Stimulated activated CD8-positive, alpha-beta memory T cell treated with anti-CD3 and anti-CD28 coated beads, Interleukin-15, amount 100 ng/mL, for 1 hour (primary cell): ENCODE measurements at places on chromosomes 16 and 17.

GRCh38 chr17:44038604-44039011 is 23.8 kb upstream of the TMEM101 start:
- DNase-seq = no peak

GRCh38 chr17:70517816-70518215 is 348.5 kb downstream of the KCNJ2 start:
- DNase-seq = no peak

DNA sequence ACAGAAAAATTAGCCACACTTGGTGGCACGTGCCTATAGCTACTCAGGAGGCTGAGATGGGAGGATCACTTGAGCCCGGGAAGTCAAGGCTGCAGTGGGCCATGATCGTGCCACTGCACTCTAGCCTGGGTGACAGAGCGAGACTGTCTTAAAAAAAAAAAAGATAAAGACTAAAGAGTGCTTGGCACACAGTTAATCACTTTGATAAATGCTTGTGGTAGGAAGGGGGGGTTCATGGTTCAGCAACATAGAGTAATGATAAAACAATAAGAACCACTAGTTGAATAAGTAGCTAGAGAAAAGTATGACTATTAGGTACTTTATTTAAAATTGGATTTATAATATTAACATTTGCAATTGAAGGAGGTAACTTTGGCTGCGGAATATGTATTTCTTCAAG is 43.3 kb downstream of the USP32 start:
- no peak for DNase-seq

GRCh38 chr17:43994272-43995149 is 9.9 kb upstream of the NAGS start:
- DNase-seq = peak; percentile 30

DNA sequence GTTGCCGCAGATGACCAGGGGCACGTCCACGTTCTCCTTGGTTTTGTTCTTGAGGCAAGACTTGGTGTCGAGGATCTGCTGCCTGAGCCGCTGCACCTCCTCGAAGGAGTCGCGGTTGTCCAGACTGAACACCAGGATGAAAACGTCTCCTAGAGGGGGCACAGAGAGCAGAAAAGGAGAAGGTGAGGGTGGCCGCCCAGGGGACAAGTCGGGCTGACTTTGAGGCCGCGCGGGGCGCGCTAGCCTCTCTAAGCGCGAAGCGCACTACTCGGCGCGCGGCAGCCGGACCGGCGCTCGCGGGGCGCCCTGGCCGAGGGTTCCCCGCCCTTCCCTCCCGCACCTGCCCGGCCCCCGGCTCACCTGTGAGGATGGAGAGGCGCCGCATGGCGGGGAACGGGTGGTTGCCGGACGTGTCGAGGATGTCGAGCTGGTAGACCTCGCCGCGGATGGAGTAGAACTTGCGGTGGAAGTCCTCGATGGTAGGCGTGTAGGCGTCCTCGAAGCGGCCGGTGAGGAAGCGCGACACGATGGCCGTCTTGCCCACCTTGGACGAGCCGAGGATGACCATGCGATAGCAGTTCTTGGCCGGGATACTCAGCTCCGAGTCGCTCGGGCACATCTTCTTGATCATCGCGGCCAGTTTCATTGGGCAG is 533 bp downstream of the RASD1 start:
- no peak for DNase-seq

GRCh38 chr16:81659249-81659648 is 119.8 kb upstream of the PLCG2 start:
- no peak for DNase-seq

DNA sequence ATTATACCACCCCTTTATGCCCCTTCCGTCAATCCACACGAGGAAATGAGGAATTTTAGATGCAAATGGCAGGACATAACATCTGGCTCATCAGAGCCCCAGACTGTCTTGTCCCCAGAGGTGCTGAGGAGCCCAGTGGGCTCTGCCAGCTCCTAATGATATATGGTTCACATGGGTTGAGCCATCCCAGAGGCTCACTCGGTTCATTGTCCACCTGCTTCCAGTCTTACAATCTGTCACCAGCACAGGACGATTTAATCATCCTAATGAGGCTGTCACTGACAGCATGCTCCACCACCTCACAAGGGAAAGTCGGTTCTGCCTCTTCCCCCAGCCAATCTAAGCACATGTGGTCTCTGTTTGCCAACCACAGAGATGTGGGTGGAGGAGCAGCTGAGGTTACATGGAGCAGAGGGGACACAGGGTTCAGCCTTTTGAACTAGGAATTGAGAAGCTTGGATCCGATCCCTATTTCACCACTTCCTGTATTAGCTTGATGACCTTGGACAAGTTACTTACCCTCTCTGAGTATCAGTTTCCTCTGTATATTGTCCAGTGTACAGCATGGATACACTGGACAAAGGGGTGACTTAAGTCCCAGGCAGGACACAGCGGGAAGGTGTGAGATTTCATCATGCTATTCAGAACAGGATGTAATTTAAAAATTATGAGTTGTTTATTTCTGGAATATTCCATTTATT is 27.0 kb upstream of the DHX8 start:
- DNase-seq = no peak

DNA sequence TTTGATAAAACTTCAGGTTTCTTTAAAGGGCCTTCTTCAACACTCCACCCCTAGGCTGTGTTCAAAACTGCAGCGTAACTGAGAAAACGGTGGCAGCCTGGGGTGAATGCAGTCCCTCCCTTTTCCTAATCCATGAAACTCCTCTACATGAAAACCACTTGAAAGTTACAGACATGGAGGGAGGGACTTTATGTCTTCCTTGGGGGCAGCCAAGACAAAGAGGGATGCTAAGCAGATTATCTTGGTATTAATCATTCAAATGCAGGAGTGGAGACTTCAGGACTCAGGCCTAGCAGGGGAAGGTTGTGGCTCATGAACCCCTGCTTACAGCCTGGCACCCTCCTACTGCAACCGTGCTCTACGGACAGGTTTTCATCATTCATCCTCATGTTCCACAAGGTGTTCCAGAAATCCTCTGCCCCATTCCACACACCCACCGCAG is 46.8 kb downstream of the RNF112 start:
- no peak for DNase-seq
